Hindlimb muscle (tissue), 1 donor: ENCODE measurements at places on chromosomes 13 and 19. TPM values are rescaled to one million over a fixed set of nuclear protein-coding genes. Genes with fewer than 3 reads are reported as not detected.

DNA sequence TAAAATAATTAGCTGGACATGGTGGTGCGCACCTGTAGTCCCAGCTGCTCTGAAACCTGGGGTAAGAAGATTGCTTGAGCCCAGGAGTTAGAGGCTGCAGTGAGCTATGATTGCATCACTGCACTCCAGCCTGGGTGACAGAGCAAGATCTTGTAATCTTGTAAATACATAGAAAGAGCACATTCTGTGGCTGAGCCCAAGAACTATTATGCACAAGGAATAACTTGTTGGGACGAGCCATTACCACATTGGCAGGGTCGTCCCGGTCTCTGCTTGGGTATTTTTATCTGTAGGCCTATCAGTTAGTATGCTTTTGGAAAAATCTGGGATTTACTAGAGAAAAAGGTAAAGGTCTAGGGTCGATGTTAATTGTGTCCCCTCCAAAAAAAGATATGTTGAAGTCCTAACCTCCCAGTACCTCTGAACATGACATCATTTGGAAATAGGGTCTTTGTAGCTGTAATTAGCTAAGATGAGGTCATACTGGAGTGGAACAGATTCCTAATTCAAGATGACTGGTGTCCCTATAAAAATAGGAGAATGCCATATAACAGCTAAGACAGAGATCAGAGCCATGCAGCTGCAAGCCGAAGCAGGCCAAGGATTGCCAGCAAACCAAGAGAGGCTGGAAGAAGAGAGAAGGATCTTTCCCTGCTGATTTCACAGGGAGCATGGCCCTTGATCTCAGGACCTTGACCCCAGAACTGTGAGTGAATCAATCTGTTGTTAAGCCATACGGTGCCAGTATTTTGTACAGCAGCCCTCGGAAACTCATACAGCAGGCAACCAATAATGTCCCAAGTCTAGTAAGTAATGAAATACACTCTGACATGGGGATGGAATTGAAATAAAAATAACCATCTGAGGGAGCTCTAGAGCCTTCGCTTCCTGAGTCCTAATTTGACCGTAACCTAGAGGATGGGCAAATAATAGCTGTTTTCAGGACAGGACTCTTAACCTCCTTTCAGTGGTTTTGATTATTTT lies 77.0 kb downstream of the TM9SF2 start:
- DNase-seq = no peak

GRCh38 chr13:92225861-92226260 lies 827.4 kb downstream of the GPC5 start:
- DNase-seq = no peak

GRCh38 chr13:59834801-59835200 lies 328.9 kb downstream of the DIAPH3 start:
- no peak for DNase-seq

GRCh38 chr19:55930996-55931515 lies 1.1 kb downstream of the NLRP13 start:
- no peak for DNase-seq

DNA sequence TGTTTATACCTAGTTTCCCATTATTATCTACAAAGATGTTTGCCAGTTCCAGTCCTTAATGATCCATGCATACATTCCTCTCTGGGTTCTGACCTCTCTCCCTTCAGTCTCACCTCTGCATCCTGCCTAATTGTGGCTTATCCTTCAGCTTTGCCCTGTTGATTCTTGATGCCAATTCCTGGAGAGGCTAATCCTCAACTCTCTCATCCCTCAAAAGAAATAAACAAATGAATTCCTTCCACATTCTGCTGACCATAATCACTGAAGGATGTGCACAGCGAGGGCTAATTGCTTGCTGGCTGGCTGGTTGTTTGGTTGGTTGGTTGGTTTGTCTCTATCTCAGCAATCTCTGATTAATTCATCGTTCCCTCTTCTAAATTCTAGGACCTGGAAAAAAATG lies 113.8 kb downstream of the IRS2 start:
- DNase-seq = no peak

DNA sequence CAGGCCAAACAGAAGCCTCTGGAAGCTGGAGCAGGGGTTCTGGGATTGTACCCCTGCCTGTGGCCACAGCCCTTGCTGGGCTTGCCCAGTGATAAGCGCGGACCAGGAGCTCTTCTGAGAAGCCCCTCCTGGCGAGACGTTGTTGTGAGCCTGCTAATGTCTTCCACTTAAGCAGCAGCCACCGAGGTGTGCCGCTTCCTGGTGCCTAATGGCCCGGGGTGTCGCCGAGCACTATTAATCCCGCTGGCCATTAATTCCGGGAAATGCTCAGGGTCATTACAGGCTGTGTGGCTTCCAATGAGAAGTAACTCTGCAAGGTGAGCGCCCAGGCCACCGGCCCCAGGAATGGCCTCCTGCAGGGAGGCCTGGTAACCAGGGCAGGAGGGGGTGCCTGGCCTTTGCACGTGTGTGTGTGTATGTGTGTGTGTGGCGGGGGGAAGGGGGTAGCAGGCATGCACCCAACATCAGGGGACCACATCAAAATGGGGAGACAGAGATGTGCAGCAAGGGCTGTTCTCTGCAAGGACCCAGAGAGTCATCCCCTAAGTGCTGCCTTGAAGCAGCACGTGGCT lies 175.0 kb downstream of the URI1 start:
- DNase-seq = no peak

DNA sequence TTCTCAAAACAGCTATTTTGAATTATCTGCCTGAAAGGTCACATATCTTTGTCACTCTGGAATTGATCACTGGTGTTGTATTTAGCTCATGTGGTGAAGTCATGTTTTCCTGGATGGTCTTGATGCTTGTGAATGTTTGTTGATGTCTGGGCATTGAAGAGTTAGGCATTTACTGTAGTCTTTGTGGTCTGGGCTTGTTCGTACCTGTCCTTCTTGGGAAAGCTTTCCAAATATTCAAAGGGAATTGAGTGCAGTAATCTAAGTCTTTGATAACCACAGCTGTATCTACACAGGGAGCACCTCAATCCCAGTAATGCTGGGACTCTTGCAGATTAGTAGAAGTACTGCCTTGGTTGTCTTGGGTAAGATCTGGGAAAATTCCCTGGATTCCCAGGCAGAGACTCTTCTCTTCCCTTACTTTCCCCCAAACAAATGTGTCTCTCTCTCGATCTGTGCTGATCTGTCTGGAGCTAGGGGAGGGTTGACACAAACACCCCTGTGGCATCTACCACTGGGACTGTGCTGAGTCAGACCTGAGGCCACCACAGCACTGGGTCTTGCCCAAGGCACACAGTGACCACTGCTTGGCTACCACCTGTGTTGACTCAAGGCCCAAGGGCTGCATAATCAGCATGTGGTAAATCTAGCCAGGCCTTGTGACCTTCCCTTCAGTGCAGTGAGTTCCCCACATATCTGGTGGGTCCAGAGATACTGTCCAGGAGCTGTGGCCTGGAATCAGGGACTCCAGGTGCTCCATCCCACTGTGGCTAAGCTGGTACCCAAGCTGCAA lies 5.5 kb upstream of the CYP4F3 start:
- no peak for DNase-seq

- no peak for DNase-seq
These were observed 182.4 kb upstream of the UFM1 start for GRCh38 chr13:38167164-38167822.

DNA sequence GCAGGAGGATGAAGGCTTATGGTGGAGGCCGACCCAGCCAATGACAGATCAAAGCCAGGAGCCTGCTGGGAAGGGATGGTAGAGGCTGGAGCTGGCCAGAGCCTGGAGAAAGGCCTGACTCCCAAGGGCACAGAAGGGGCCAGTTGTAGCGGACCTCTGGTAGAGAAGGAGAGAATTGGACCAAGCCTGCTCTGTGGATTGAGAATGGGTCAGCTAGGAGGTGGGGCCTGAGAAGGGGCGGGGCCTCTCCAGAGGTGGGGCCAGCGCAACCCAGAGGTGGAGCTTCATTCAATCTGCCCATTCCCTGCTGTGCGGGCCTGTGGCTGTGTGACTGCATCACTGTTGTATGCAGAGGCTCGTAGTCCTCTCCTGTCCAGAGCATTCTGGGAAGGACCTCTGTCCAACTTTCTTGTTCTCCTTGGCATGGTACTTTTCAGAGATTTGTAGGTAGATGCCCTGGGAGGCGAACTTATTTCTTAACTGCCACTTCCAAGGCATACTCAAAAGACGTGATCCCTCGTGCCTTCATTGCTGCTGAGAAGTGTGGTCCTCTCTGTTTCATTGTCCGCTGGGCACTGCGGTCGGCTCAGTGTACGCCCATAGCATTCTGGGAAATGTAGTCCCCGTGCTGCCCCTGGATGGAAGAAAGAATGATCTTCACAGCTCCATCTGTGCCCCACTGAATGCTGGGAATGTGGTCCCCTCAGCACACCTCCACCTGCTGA lies 6.7 kb downstream of the GRIN2D start:
- DNase-seq = peak; percentile 44

DNA sequence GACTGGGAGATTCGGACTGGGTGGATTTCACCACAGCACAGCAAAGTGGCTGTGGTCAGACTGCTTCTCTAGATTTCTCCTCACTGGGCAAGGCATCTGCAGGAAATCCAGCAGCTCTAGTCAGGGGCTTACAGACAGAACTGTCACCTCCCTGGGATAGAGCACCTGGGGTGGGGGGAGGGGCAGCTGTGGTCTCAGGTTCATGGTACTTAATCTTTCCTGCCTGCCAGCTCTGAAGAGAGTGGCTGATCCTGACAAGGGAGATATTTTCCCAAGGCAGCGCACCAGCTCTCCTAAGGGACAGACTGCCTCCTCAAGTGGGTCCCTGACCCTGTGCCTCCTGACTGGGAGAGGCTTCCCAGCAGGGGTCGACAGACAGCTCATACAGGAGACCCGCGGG lies 212.8 kb upstream of the KLF12 start:
- DNase-seq = no peak

DNA sequence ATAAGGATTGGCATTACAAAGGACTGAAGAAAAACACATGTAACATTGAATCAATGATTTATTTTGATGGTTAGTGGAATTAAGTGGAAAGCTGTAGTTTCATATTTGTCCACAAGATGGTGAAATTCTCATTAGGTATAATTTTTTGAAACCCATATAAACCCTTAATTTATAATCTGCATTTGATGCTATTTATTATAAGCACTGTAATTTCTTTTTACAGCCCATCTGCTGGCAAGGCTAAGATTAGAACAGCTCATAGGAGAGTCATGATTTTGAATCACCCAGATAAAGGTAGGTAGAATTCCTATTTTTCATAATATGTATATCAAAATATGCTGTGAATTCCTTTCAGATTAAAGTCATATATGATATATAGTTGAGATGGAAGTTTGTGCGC lies 62.2 kb downstream of the DNAJC15 start:
- peak; percentile 35 for DNase-seq

GRCh38 chr13:36344173-36344572 lies 2.0 kb downstream of the SPART start:
- DNase-seq = no peak

- no peak for DNase-seq
These were observed 11.2 kb upstream of the IL4I1 start for GRCh38 chr19:49907745-49908446.

GRCh38 chr19:3411636-3412035 lies 45.3 kb downstream of the NFIC start:
- DNase-seq = no peak

DNA sequence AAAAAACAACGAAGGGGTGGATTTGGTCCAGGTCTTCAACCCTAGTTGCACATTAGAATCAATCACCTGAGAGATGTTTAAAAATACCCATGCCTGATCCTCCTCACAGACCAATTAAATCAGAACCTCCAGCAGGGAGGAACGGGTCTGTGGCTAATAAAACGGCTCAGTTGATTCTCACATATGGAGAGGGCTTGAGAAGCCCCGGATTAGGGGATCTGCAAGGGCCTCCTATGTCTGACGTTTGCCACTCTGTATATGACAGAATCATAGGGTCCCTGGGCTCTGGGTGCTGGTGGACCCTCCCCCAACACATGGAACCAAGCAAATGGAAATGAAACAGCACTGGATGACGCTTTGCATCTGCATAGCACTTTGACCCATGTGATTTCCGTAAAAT lies 36.7 kb upstream of the C13orf42 start:
- no peak for DNase-seq

GRCh38 chr19:13790354-13790753 lies 4.9 kb upstream of the ZSWIM4 start:
- DNase-seq = no peak

GRCh38 chr13:106443607-106444322 lies 91.7 kb downstream of the EFNB2 start:
- DNase-seq = no peak

GRCh38 chr13:109869312-109870237 lies 83.2 kb upstream of the IRS2 start:
- peak; percentile 40 for DNase-seq

GRCh38 chr19:10321874-10322835 lies 6.3 kb upstream of the FDX2 start:
- no peak for DNase-seq

DNA sequence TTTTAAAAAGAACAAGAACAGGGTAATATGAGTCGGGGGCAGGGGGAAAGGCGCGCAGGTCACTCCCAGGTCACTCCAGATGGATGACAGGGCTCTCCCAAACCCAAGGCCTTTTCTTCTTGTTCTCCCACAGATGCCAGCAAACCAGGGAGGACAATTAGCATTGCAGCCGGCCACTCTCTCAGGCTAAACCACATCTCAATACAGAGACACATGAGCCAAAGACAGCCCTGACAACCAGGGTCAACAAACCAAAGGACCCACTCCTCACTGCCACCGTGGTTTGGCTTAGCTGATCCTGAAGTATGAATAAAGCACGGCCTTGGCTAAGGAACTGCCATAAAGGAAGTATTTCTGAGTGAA lies 47.3 kb downstream of the LATS2 start:
- DNase-seq = no peak

GRCh38 chr13:42820451-42820850 lies 39.1 kb downstream of the FAM216B start:
- DNase-seq = no peak

DNA sequence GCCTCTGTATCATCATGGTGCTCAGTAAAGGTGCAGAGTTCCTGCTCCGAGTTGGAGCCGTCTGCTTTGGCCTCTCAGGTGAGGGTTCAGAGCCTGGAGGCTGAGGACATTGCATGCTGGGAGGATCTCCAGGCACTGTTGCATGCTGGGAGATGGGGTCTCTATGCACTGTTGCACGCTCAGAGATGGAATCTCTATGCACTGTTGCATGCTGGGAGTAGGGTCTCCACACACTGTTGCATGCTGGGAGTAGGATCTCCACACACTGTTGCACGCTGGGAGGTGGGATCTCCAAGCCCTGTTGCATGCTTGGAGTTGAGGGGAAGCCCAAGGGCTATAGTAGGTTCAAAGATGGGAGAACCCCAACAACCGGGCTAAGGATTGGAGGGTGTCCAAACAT lies 8.3 kb downstream of the CACNG6 start:
- no peak for DNase-seq

CLEC4G gene
- not detected for polyA plus RNA-seq

IGFL4 gene
- polyA plus RNA-seq = 5.7 TPM

ZNF320 gene
- 20.3 TPM for polyA plus RNA-seq

DZIP1 gene
- 26.7 TPM for polyA plus RNA-seq

KLK14 gene
- not detected for polyA plus RNA-seq

TBXA2R gene
- polyA plus RNA-seq = 3.4 TPM

TBCB gene
- 93.2 TPM for polyA plus RNA-seq

NCAN gene
- 0.06 TPM for polyA plus RNA-seq

C19orf73 gene
- polyA plus RNA-seq = 0.54 TPM

PEAK3 gene
- polyA plus RNA-seq = not detected

KRTDAP gene
- polyA plus RNA-seq = 6.6 TPM

SERTM1 gene
- 0.10 TPM for polyA plus RNA-seq

CGB5 gene
- polyA plus RNA-seq = not detected

LRRC25 gene
- polyA plus RNA-seq = 2.6 TPM
